ENCODE measurements at places on chromosomes 3 and 15.

DNA sequence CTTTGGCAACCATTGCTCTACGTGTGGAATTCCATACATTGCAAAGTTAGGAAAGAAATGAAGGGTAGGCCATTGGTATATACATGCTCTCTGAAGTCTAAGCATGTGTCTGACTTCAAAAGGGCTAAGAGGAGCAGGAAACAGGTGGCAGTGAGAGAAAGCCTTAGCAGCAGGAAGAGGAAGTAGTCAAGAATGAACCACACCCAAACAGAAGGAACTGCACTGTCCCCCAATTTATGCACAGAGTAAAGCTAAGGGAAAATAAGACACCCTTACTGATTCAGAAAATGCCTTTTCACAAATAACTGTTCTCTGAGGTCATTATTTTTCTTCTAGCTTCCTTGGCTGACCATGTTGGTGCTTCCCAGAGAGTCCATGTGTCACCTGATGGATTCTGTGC is 575.4 kb downstream of the NTRK3 start:
- peak; percentile 24 for DNase-seq

DNA sequence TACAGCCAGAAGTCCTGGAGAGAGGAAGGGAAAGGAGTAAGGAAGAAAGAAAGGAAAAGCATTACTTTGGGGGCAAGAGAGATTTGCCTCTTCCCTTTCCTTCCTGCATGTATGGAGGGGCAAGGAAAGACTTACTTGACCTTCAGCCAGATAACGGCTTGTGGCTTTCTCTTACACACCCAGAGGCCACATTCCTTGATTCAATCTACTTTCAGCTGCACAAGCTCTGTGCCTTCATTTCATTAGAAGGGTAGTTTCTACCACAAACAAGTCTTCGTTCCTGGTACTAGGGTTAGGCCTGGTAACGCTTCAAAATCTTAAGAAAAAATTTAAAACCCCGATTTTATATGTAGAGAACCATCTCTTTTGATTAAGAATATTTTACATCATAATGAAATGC is 835.9 kb downstream of the TUSC7 start:
- DNase-seq = no peak

GRCh38 chr15:66786708-66787488 is 84.9 kb downstream of the SMAD6 start:
- no peak for DNase-seq

GRCh38 chr3:53151465-53151864 is 9.5 kb upstream of the PRKCD start:
- no peak for DNase-seq

DNA sequence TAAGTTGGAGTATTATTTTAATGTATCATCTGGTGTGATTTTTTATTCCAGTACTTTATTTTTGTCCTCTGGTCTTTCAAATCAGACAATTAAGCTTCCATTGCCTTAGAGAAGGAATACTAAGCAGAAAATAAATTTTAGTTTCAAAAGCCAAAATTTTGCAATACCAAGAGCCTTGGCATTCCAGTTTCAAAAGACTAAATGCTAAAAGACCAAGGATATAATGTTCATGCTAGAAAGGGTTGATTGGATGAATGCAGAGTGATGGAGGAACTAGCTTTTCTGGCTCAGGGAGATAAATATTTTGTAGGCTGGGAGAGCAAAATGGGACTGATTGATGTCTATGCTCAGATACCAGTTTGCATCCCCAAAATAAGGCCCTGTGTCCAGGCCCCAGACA is 6.2 kb downstream of the CD200 start:
- DNase-seq = no peak

DNA sequence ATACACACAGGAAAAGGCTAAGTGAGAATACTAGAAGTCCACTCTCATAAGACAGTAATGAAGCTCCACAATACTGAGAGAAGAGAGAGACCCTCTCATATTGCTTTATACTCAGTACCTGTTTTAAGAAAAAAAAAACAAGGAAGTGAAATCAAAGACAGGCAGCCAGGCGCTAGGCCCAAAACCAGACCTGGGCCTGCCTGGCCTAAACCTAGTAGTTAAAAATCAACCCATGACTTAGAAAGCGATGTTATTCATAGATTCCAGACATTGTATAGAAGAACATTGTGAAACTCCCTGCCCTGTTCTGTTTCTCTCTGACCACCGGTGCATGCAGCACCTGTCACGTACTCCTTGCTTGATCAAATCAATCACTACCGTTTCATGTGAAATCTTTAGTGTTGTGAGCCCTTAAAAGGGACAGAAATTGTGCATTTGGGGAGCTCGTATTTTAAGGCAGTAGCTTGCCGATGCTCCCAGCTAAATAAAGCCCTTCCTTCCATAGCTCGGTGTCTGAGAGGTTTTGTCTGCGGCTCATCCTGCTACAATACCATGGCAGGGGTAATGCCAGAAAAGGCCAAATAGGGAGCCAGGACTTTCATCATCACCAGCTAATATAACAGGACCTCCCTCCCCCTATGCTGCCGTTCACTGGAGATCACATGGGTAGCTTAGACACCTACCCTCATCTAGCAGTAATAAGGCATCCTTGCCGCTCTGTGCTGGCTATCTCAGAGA is 1294.1 kb downstream of the NSUN3 start:
- DNase-seq = no peak

- no peak for DNase-seq
Measured at GRCh38 chr3:11689749-11690148, 46.0 kb upstream of the VGLL4 start.

Measured in activated CD8-positive, alpha-beta T cell treated with anti-CD3 and anti-CD28 coated beads, Interleukin-2, amount 10 ng/mL, durations not matched to agents 7 days and 5 days (primary cell).